A549 (cell line): ENCODE measurements at places on chromosomes 2 and 18.

DNA sequence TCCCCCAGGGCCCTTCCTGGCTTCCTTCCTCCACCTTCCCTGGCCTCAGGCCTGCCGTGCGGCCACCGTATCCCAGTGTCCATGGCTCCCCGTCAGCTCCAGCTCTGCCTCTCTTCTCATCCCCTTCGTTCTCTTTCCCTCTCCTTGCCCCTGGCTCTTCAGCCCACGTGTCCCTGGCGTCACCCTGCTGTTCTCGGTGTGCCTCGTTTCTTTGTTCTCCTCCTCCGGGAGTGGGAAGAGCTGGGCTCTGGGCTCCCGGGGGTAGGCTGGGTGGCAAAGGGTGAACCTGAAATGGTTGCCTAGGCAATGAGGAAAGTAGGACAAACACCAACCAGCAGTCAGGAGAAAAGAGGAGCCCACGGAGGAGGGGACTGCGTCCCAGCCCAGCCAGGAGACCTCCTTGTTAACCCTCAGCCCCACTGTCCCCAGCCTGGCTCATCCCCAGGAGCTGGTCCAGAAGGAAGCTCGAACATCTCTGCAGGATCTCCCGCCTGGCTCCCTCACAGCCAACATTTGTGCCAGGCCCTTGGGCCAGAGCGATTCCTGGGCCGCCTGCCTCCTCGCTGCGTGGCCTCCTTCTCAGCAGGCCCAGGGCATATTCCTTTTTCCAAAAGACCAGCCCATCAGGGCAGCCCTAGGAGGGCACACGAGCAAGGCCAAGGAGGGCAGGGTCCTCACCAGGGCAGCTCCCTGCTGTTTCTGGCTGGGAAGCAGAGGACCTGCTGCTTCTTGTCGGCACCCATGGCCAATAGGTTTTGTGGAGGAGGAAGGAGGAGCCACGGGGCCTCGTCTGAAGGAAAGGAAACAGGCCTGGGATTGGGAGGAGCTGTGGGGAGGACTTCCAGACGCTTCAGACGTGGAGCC, 30.9 kb upstream of the DNMT3A start:
- no peak for DNase-seq

DNA sequence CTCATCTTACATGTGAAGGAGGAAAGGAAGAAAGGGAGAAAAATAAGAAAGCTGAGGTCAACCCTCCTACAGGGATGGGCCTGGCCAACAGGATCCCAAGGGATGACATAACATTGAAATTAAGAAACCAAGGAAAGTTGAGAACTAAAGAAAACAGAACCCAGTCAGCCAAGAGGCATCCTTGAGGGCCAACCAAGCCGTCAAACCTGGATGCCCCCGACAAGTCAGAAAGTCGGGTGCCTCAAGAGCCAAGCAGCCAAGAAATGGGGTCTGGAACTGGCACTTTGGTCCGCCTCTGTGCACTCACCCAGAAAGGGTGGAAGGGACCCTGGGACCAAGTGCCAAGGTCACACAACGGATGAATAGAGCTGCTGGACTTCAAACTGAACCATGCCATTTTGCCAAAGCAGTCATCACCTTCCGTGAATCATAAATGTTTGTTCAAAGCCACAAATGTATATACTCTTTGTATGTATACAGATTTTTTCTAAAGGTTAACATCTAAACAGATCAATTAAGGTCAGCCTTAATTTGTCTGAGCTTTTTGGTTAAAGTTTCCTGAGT, 27.0 kb upstream of the PTPN4 start:
- no peak for DNase-seq

DNA sequence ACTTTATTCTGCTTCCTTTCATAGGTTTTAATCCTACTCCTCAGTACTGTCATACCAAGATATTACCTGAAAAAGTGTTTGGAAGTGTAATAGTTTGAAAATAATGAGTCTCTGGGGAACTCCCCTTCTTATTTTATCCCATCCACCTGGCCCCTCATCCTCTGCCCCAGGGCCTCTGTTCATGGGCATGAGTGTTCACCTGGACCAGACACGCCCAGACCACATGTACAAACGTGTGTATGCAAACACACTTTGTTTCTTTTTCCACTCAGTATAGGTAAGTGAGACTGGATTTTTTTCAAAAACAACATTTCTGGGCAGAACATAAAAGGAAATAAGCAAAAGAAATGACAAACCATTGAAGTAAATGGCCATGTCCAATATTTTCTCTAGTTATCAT, 62.1 kb upstream of the THSD7B start:
- DNase-seq, result no peak

DNA sequence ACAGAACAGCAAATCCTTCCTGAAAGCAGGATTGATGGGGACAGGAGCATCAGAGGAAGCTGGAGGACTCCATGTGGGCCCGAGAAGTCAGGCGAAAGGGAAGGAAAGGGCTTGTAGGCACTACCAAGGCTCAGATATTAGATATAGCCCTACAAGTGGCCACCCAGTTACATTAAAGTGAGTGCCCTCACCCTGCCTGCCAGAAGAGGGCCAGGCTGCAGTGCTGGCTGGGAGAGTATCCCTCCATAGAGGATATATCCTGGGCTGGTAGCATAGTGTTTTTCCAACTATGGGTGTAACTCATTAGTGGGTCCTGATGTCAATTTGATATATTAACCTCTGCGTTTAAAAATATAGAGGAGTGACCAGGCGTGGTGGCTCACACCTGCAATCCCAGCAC, 285.2 kb downstream of the MYCN start:
- DNase-seq, result no peak

GRCh38 chr2:231315896-231316295, 79.6 kb upstream of the B3GNT7 start:
- DNase-seq, result no peak

GRCh38 chr2:12486205-12487118, 230.3 kb upstream of the TRIB2 start:
- no peak for DNase-seq

- DNase-seq, result no peak
Measured at GRCh38 chr2:226877491-226877890, 41.6 kb downstream of the RHBDD1 start.

GRCh38 chr2:211270257-211270656, 713.9 kb downstream of the CPS1 start:
- no peak for DNase-seq

DNA sequence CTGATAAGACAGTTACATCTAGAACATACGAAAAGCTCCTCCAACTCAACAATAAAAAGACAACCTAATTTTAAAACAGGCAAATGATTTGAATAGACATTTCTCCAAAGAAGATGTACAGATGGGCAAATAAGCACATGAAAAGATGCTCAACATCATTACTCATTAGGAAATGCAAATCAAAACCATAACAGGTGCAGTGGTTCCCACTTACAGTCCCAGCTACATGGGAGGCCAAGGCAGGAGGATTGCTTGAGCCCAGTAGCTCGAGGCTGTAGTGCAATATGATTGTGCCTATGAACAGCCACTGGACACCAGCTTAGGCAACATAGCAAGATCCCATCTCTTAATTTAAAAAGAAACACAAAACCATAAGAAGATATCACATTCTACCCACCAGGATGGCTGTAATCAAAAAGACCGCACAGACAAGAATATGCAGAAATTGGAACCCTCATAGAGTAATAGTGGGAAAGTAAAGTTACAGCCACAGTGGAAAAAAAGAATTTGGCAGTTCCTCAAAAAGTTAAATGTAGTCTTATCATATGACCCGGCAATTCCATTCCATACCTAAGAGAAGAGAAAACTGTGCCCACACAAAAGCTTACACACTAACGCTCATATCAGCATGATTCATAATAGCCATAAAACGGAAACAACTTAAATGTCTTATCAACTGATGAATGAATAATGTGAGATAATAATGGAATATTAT, 30.5 kb upstream of the ARMC9 start:
- DNase-seq, result no peak

GRCh38 chr2:95004287-95004686, 21.2 kb upstream of the MAL start:
- no peak for DNase-seq

DNA sequence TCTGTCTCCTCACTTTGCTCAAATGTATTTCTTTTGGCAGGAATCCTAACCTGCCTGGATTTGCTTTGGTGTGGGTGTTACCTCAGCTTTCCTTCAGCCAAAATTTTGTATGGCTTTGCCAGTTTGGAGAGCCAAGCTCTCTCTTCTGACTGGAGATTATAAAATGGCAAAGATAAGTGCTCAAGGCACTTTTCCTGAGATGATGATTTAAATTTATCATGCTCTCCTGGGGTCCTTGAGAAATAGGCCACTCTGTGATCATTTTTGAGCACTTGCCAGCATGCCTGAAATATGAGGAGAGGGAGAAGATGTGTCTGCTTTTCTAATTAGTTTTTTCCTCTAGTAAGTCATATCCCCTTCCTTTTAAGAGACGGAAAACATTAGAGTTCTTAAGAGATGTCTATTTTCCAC, 683.0 kb downstream of the SLC4A3 start:
- DNase-seq, result no peak

DNA sequence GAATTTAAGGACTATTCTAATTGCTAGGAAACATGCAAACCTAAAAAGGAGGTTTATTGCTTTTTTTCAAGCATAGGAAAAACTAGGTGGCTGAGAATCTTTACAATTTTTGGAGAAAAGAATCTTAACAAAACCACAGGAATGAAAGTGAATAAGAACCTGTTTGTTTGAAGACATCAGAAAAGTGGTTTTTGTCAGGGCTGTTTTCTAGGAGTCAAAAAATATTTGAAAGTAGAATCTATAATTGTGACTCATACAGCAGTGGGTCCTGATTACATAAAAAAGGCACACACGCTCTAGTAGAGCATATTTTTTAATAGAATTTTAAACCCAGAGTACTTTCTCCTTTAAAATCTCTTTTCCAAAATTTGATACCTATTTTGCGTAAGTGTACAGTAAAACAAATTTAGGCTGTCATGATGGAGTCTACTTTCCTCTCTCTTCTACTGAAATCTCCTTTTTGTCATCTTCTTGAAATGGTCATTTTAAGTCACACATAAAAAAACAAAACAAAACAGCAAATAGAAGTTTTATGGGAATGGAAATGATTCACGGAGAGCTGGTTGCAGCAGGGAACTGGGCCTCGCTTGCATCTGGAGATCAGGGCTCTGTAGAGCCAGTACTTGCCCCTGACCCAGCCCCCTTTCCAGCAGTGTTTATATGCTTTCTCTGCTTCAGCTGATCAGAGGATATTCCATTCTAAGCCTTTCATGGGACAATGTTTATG, 59.1 kb upstream of the PELI1 start:
- DNase-seq, result no peak

DNA sequence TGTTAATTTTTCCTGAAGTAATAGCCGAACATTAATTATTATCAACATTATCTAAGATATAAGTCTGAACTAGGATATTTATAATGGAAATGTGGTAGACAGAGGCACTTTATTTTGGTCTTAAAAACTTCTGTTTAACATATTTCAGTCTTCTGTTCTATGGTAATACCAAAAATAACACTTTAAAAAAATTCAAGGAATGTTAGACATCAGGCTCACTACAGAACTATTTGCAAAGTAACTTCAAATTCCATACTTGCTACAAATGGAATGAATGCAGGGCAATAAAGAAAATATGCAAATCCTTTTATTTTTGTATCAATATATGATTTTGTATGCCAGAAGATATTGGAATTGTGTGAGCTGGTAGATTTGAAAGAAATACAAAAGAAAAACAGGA, 345.5 kb upstream of the DSEL start:
- no peak for DNase-seq

DNA sequence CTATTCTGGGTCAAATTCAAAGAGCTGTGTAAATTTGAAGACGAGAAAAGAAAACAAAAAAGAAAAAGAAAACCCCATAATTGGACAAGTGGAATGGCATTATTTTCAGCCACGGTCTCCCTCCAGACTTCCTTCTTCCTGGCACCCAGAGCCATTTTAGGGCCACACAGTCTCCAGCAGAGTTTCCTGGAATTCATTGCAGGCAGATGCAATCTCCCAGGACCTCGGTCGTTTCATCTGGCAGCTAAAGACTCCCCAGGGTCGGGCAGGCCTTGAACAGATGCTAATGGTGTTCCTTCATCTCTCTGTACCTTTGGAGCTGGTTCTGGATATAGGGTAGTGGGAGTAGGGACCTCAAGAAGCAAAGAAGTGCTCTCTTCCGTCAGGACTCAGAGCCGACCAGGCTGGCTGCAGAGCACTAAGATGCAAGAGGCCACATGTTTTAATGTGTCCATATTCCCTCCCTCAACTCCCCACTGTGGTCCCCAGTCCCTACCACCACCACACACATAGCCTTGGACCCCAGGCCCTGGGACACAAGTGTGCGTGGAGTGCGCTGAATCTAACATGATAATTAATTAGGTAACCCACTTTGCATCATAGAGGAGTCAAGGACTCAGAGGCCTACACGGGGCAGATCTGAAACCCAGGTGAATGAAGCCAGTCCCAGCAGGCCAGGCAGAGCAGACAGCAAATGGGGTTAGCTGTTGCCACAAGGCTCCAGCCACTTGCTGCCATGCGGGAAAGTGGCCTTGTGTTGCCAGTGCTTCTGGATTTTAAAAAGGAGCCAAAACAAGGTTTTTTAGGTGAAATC, 109.3 kb upstream of the ATL2 start:
- no peak for DNase-seq

GRCh38 chr18:48959921-48960920, 9.5 kb upstream of the SMAD7 start:
- no peak for DNase-seq

DNA sequence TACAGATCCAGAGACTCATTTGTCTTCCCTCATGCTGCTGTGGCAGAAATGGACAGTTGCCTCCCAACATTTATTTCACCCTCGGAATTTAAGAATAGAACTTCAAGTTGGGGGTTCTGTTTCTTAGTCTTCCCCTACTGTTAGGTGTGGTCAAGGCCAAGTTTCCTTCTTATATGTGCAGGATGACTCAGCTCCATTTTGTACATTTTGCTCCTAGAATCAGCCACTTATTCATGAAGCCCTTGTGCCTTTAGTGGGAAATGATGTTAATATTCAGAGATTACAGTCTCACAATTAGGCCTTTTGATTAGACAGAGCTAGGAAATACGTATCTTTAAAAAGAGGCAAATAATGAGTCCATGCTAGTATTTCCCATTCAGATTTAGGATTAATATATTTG, 46.2 kb upstream of the ELOA2 start:
- no peak for DNase-seq

DNA sequence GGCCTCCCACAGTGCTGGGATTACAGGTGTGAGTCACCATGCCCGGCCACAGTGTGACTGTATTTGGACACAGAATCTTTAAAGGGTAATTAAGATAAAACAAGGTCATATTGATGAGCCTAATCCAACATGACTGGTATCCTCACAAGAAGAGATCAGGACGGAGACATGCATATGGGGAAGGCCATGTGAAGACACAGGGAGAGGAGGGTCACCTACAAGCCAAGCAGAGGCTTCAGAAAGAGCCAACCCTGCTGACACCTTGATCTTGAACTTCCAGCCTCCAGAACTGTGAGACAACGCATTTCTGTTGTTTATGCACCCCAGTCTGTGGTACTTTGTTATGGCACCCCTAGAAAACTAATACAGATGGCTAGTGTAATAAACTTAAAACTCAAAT, 72.4 kb downstream of the REV1 start:
- no peak for DNase-seq

GRCh38 chr2:46913471-46914381, 1.9 kb downstream of the MCFD2 start:
- DNase-seq, result no peak

GRCh38 chr18:40450751-40451150, 1504.3 kb upstream of the PIK3C3 start:
- no peak for DNase-seq

- no peak for DNase-seq
Measured at GRCh38 chr2:98089941-98090340, 3.0 kb downstream of the VWA3B start.

- no peak for DNase-seq
Measured at GRCh38 chr2:237879058-237879430, 19.6 kb downstream of the RAMP1 start.
